ENCODE measurements at places on chromosomes 2 and 18.

DNA sequence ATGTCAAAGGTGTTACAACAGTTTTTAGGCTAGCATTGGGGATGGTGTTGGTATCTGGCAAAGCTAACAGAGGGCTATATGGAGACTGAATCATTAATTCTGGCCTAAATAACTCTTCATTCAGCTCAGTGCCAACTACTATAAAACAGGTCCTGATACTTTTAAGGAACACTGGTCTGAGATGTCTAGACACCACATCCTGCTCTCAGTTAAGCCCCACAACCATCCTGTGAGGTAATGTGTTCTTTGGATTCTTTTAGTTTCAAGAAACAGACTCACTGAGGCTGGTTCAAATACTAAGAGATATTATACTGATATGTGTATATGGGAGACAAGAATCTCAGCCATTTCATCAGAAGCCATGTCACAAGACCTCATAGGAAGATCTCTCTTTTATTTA, 14.2 kb upstream of the HK2 start:
- DNase-seq = no peak

- no peak for DNase-seq
Measured at GRCh38 chr2:174607989-174608865, 10.6 kb upstream of the WIPF1 start.

- DNase-seq = no peak
Measured at GRCh38 chr2:104853534-104854497, at the start of gene POU3F3. Gene POU3F3, plus strand, starts transcription at chr2:104854115. Its CDS starts 1,396 bp downstream, at chr2:104855511.

DNA sequence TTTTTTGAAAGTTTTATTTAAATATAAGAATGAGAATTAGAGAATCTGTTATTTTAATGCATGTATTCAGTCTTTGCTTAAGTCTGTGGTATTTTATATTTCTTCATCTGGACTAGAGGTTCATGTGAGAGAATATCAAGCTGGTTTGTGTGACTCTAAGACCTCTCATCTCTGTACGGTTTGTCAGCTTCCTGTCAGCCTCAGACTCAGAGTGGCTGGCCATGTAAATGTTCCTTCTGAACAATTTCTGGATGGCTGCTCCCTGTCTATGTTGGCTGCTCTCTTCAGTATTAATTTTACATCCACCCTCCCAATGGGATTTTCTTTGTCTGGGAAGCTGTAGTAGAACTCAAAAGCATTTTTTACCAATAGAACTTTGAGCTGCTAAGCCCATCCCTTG, 225.3 kb upstream of the THUMPD2 start:
- no peak for DNase-seq

DNA sequence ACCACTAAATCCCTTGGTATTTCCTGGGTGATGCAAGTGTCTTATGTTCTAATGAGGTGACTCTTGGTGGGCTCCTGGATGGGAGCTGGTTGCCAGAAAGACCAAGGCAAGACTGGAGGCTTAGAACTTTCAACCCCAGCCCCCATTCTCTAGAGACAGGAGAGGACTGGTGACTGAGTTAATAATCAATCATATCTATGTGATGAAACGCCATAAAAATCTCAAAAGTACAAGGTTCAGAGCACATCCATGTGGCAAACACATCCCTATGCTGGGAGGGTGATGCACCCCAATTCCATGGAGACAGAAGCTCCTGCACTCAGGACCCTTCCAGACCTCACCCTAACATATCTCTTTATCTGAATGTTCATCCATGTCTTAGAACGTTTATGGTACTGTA, 139.5 kb upstream of the LINC00305 start:
- no peak for DNase-seq

- no peak for DNase-seq
Measured at GRCh38 chr2:141766225-141766624, 364.6 kb downstream of the LRP1B start.

DNA sequence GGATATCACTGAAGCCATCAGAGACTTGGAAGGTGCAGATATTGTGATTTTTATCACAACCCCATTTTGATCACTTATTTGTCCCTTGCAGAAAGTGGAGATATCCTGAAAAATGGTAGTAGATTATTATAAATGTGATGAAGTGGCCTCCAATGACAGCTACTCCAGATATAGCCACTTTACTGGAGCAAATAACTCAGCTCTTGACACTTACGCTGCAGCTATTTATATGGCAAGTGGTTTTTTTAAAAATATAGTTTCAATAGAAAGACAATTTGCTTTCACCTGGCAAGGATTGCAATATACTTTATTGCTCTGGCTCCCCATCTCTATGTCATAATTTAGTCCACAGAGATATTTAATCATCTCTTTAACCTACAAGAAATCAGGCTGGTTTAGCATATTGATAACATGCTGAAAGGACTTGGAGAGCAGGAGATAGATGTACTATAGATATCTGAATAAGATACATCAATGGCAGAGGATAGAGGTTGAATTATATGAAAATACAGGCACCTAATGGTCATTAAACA, 182.8 kb upstream of the SKOR2 start:
- no peak for DNase-seq

Measured in MCF 10A (cell line).